ENCODE measurements at places on chromosomes 6 and 20. TPM values are rescaled to one million over a fixed set of nuclear protein-coding genes. Genes with fewer than 3 reads are reported as not detected.

GRCh38 chr6:135185483-135185882 lies 4.4 kb downstream of the MYB start:
- no peak for DNase-seq

- DNase-seq: no peak
These were observed 266.9 kb upstream of the ARID1B start for GRCh38 chr6:156510242-156510641.

DNA sequence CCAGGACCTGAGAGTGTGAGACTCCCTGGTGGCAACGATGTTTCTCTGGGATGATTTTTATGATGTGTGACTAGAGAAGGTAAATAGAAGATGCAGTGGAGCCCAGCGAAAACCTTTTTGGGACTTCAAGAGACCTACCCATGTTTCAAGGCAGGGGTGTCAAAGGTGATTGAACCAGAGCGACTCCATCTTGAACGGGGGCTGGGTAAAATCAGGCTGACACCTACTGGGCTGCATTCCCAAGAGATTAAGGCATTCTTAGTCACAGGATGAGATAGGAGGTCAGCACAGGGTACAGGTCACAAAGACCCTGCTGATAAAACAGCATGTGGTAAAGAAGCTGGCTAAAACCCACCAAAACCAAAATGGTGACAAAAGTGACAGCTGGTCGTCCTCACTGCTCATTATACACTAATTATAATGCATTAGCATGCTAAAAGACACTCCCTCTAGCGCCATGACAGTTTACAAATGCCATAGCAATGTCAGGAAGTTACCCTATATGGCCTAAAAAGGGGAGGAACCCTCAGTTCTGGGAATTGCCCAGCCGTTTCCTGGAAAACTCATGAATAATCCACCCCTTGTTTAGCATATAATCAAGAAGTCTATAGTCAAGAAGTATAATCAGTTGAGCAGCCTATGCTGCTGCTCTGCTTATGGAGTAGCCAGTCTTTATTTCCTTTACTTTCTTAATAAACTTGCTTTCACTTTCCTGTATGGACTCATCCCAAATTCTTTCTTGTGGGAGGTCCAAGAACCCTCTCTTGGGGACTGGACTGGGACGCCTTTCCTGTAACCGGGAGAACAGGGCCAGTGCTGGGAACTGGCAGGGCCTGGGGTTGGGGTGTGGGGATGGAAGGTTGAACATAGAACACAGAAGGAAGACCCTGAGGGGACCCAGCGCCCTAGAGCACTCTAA lies 526.4 kb downstream of the QKI start:
- no peak for DNase-seq

Gene HLA-DRB5
- total RNA-seq: not detected

Gene PPP1R14C
- total RNA-seq: 0.60 TPM

GRCh38 chr20:46774943-46775560 lies 65.6 kb downstream of the SLC2A10 start:
- DNase-seq: no peak

- DNase-seq: peak; percentile 56
These were observed 193.1 kb upstream of the SIM1 start for GRCh38 chr6:100657678-100658330.

DNA sequence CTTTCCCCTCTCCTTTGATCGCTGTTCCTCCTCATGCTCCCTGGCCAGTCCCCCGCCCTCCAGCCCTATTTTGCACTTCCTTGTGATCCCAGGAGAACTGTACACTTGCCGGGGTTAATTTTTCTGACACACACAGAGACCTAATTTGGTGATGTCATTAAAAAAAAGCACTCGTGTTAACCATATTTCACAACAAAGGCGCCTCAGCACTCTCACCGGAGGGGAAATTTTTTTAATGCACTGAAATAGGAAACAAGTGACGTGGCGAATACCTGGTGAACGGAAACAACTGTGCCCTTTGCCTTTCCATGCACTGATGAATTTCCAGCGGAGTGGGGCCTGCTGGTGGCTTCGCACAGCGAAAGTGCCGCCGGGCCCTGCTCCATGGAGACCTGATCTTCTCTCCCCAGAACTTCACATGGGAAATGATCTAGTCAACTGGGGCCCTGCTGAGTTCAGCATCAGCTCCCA lies 53.9 kb upstream of the TAGAP start:
- no peak for DNase-seq

DNA sequence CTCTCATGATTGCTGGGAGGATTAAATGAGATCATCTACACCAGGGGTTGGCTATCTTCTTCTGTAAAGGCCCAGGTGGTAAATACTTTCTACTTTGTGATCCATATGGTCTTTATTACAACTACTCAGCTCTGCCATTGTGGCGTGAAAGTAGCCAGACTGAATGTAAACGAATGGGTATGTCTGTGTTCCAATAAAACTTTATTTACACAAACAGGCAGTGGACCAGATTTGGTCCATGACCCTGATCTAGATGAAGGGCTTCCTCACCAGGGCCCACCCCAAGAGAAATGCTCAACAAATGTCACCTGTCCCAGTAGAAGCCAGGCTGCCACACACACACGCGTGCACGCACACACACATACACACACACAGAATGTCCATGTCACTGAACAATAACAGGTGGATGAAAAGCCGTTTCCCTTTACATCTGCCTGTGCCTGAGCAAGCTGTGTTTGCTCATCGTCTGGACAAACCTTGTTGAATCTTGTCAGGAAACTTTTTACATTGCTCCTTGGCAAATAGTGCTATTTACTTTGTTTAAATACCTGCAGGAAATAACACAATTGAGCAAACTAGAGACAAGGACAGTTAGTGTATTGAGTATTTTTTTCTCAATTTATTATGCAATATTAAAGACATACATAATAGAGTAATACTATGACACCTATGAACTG lies 114.3 kb downstream of the EYA2 start:
- no peak for DNase-seq

DNA sequence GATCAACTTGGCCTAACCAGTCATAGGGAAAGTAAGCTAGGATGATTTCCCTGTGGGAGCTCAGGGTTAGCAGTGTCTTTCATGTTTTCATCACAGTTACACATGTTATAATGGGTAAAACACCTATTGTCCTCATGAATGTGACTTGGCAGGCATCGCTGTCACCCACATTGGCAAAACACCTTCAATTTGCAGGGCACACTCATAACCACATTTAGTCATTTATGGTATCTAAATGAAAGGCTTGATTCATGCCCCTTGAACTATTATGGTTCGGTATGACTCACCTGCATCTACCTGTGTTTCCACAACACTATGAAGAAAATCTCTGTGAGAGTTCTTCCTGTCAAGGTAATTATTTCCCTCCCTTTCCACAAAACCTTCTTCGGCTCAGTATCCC lies 49.2 kb downstream of the FRK start:
- DNase-seq: no peak

GRCh38 chr6:43495409-43495941 lies 14.7 kb downstream of the LRRC73 start:
- DNase-seq: peak; percentile 51

DNA sequence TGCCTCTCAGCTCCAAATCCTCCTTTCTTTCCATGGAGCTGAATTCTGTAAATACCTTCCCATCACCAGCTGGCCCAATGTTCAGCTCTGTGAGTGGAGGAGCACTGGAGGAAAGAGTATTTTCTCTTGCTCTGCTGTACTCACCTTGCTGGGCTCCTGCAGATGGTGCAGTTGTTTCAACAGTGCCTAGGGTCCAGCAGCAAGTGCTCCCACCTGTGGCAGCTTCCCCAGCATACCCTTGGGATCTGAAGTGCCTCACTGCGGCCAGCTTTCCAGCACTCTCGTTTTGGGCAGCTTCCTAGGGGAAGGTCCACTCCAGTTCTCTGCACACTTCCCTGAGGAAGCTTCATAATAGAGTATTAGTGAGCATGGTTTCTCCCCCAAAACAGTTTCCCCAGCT lies 170.9 kb downstream of the ARHGAP18 start:
- no peak for DNase-seq

DNA sequence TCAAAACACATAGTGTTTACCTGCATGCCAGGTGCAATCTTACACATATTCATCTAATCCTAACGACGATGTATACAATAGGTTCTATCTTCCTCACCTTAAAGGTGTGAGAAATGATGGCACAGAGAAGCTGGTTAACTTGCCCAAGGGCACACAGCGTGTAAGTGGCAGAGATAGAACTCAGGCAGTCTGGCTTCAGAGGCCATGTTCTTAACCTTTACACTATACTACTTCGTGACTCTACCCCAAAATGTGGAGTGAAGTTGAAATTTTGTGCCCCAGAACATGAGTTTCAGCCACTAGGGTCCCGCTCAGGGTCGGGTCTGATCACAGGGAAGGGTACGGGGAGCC lies 584 bp downstream of the VPS52 start:
- no peak for DNase-seq

Gene BPIFB4
- not detected for total RNA-seq

Measured in A172 (cell line).